ENCODE measurements at places on chromosomes 7 and 10.

DNA sequence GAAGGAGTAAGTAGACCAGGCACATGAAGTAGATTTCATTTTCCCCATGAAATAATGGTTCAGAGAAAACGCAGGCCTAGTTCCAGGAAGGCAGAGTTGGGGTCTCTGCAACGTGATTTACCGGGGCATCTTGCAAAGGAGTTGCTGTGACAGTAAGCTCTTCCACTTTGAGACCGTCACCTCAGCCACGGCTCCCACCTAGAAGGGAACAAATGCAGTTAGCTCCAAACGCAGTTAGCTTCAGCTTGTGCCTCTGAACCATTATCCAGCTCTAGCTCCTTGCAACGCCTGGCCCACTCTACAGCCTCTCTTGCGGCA is 7.0 kb upstream of the MYO1G start:
- DNase-seq: no peak

DNA sequence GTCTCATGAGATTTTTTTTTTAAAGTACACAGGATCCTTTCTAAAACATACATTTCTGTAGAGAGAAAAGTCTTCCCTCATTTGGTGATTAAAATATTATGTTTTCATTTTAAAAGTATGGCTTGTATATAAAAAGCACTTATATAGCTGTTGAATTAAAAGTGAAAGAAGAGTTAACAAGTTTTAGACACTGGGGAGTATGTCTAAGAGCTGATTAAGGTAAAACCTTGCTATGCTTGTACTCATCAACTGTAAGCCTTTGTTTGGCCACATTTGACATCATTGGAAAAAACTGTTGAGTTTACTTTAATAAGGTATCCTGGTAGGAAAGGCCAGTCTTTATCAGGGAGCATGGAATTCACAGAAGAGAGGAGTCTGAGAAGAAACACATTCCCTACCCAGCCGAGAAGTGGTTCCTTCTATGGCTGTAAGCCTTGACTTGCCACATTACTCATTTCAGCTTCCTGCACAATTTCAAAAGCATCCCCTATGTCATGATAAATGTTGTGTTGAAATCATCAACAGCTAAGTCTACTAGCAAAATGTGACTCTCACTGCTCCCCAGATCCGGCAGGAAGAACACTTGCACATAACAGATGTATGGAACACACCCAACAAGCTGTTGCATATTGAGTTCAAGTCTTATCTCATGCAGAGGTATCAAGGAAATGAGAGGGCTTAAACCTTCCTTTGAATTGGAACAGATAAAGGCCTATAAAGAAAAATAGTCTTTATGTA is 171.8 kb upstream of the CDK1 start:
- DNase-seq: no peak

GRCh38 chr7:145263886-145264285 is 428.0 kb upstream of the TPK1 start:
- no peak for DNase-seq

GRCh38 chr10:61098966-61099365 is 155.0 kb upstream of the RHOBTB1 start:
- DNase-seq: no peak

- DNase-seq: peak; percentile 24
These were observed 121.6 kb downstream of the CREB5 start for GRCh38 chr7:28533731-28534531.

All from anterior cingulate cortex (tissue), 58 donors.